AG04450 (cell line): ENCODE measurements at places on chromosomes 12 and 14.

- no peak for DNase-seq
Measured at GRCh38 chr12:59834659-59835474, 239.0 kb downstream of the SLC16A7 start.

DNA sequence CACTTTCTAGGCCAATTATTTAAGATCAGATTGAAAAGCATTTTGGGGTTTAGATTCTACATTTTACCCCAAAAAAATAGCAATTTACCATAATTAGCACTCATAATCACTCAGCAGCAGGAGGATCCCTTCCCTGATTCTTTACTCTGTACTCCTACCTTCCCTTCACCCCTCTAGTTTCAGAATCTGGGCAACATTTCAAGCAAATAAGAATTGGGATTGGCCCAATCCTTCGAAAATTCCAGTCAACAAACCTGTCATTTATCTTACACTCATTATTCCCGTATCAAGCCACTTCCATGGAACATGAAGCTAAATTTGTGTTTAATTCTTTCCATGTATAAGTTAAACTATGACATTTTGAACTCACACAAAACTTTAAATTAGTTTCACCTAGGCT, 349.1 kb upstream of the USP15 start:
- no peak for DNase-seq

- no peak for DNase-seq
Measured at GRCh38 chr12:74441872-74442271, 95.8 kb upstream of the ATXN7L3B start.

- DNase-seq, result no peak
Measured at GRCh38 chr12:25058658-25059058, 109.8 kb upstream of the BCAT1 start.

- DNase-seq, result no peak
Measured at GRCh38 chr12:132204063-132204792, 60.0 kb downstream of the NOC4L start.

DNA sequence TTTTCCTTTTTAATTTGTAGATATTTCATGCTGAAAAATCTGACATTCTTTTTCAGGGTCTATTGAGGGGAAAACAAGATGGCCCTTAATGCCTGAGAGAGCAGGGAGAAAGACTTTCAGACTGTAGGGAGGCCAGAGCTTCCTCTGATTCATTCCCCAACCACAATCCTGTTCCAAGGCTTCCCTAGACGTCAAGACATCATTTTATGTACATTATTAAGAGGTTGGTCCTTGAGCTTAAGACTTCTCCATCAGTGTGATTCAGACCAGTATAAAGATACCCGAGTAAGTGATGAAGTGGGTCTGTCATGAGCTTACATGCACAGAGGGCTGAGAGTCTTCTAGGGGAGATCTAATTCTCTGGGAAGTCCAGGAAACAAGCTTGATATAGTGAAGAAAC, 57.3 kb downstream of the AVPR1A start:
- no peak for DNase-seq

DNA sequence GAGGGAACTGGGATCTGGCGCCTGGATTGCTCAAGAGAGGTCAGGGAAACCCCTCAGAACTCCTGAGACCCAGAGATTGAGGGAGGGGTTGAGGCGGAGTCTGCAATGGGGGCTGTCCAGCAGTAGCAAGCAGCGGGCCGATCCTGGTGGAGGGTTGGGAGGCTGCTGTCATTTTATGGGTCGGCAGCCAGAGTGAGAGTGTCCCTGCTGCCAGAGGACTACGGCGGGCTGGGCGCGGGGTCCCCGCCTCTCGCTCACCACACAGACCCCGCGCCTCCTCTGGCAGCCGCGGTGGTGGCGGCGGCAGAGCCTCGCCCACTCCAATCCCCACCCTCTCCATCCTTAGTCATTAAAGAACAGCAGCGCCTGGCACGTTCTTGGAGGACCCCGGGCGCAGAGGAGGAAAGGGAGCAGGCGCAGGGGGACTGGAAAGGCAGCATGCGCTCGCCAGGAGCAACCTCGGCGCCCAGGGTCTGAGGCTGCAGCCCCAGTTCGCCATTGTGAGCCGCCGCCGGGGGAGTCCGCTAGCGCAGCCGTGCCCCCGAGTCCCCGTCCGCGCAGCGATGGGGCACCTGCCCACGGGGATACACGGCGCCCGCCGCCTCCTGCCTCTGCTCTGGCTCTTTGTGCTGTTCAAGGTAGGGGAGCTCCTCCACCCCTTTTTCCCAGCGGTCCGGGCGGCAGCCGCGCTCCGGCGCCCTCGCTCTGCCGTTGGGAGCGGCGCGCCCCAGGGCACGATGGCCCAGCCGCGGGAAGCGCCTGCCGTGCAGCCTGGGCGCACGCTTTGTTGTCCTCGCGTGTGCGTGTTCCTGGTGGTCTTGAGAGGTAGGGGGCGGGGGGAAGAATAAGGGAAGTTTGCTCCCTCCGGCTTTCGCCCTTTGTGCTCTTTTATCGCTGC, at the start of gene PTPRO:
Gene PTPRO, plus strand, starts transcription at position 345 of the 898 bp plus-strand sequence.
- no peak for DNase-seq

DNA sequence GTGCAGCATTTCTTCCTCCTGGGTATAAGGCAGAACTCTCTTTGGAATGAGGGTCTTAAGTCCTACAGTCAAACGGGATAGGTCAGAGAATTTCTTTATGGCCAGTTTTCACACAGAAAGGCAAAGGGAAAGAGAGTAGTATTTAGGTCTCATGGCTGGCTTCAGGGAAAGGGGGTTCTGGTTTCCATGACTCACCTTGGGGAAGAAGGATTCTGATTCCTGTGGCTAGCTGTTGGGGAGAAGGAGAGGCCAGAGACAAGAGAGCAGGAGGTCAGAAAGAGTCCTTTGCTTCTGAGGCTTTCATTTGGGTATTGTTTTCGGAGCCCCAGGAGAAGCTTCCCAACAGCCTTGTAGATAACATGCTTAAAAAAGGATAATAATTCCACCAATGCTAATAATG, 332.5 kb downstream of the NPAS3 start:
- DNase-seq, result no peak

DNA sequence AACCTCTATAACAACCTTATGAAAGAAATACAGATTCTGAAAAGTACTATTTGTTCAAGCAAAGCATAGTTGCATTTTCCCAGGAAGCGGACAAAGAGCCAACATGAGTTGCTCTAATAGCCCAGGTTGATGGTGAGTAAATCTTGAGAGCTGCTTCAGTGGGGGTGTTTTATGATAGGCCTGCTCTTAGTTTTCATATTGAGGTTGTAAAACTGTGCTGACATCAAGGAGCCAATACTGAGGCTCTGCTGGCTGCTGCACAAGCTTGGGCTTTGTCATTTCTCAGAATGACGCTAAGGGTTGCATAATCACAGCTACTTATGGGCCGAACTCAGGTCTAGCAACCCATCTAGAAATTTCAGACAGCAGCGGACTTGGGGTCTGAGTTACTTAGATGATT, 11.5 kb downstream of the TBC1D30 start:
- no peak for DNase-seq

- DNase-seq, result no peak
Measured at GRCh38 chr12:7092986-7093460, 778 bp upstream of the C1R start.

- no peak for DNase-seq
Measured at GRCh38 chr14:39339003-39339402, 93.2 kb downstream of the FBXO33 start.

- DNase-seq, result no peak
Measured at GRCh38 chr12:67519484-67520433, 128.8 kb upstream of the DYRK2 start.

DNA sequence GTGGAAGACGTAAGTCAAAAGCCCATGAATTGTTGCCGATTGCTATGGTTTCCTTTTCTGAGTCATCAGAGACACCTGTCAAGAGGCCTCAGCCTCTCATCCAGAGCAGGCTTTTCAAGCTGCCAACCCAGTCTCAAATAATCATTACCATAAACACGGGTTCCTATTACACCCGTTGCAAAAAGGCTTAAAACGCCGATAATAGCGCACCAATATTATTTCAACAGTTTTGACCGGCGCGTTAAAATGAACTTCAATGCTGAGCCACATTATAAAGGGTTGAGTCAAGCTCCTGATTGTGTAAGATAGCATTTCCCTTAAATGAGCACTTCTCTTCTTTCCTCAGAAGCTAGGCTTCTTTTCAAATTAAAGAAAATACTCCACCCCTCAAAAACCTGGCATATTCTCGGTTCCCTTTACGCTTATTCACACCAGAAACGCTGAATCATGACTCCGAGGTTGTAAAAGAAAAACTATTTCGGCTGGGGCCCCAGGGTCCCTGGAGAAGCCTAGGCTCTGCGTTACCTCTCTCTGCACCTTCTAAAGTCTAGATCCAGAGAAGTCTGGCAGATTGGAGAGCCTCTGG, 1.4 kb downstream of the TMTC1 start:
- no peak for DNase-seq

- no peak for DNase-seq
Measured at GRCh38 chr12:33423706-33424105, 15.9 kb downstream of the SYT10 start.

- peak; percentile 41 for DNase-seq
Measured at GRCh38 chr12:22042976-22043669, 2.9 kb upstream of the CMAS start.

GRCh38 chr12:47504775-47505446, 200.9 kb downstream of the RPAP3 start:
- DNase-seq, result no peak

GRCh38 chr14:66596241-66596985, 88.5 kb downstream of the GPHN start:
- no peak for DNase-seq

DNA sequence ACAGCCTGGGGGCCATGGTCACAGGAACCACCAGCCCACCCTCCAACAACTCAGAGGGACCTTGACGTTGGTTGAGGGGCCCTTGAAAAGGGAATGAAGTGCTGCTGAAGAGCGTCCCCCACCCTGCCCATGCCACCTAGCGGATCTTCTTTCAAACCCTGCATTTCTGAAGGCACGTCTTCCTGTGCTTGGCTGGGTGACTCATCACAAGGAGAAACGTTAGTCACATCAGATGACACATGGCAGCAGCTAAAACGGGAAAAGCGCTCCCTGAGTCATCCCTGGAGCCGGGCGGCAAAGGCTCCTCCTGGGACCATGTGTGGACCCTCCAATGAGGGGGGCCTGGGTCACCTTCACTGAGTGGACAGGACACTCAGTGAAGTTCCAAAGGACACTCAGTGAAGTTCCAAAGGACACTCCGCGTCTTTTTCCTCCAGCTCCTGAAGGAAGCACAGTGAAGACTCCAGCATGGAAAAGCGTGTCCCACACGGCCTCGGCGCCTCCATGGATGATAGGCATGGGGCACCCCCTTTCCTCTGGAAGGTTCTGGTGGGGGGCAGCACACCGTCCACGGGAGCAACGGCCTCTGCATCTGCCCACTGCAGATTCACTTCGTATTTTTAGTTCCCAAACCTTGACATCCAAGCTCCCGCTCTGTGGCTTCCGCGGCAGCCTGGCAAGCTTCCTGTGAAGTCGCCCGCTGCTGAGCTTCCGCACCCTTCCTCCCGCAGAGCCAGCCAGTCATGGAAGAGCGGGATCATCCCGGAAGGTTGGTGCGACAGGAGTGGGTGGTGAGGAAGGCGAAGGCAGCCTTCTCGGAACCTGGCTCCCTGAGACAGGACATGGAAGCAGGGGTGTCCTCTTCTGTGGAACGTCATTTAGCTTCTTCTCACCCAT, 383.4 kb downstream of the VRK1 start:
- no peak for DNase-seq

- no peak for DNase-seq
Measured at GRCh38 chr14:89377544-89377943, 39.5 kb downstream of the FOXN3 start.

DNA sequence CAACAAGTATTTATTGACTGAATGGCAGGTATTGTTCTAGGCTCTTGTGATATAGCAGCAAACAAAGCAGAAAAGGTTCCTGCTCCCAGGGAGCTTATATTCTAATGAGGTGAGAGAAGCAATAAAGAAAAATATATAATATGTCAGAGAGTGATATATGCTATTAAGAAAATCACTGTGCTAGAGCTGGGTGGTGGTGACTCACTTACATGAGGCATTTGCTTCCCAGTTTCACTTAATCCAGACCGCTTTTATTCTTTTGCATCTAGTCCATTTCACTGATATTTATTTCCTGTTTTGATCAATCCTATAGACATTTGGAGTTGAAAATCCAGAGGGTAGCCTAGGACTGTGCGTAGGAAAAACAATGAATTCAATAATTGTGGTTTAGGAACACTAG, 17.5 kb downstream of the TRHDE start:
- DNase-seq, result no peak

DNA sequence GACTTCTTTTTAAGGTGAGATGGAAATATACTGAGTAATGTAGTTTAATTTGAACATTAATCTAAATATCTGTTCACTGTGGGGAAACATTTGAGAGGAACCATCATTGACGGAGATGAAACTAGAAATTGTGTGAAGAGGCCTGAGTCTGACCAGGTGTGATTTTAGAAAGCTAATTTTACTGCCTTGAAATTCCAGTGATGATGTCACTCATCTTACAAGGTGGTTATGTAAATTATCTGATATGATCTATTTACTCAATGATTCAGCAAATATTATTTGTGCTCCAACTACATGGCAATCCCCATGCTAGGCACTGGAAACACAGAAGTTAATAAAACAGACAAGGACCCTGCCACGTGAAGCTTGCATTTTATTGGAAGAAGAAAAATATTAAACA, 435.7 kb upstream of the DCN start:
- DNase-seq, result no peak

GRCh38 chr14:39614297-39614923, 182.2 kb upstream of the FBXO33 start:
- no peak for DNase-seq

DNA sequence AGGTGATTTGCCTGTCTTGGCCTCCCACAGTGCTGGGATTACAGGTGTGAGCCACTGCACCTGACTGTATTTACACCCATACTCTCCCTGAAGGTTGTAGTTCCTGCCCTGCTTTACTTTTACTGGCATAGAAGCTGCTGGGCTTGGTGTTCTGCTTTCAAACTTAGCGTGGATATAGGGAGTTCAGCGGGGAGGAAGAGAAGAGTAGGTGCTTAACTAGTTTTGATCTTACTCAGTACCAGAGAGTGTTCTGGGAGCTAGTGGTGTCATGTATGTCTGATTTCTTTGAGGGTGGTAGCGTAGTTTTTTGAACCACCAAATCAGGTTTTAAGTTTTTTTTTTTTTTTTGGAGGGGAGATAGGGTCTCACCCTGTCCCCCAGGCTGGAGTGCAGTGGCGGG, 13.8 kb downstream of the RCOR1 start:
- no peak for DNase-seq

GRCh38 chr14:71399057-71399487, 491.8 kb downstream of the PCNX1 start:
- DNase-seq, result no peak

GRCh38 chr14:99119554-99120525, 152.2 kb downstream of the BCL11B start:
- DNase-seq, result no peak

GRCh38 chr14:49250109-49250508, 336.1 kb downstream of the RPS29 start:
- no peak for DNase-seq
